ENCODE measurements at places on chromosomes 1 and 21. TPM values are rescaled to one million over a fixed set of nuclear protein-coding genes. Genes with fewer than 3 reads are reported as not detected.

DNA sequence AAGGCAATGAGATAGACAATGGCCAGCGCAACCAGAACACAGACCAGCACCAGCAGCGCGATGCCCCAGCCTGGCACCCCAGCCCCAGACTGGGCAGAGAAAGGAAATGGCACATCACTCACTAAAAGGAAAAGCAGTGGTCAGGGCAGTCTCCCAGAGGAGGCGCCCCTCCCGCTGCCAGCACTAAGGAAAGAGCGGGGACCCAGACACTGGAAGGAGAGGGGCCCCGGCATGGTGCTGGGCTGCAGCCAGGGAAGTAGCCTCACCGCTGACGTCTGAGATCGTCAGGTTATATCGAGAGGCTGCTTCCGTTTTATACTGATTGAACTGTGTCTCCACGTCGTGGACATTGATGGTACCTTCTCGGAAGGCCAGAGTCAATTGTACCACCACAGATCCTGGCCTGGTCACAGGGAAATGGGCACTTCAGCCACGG, 13.8 kb downstream of the TRIM46 start:
- DNase-seq, result no peak
- H3K4me3 ChIP-seq, result no peak overlapping the region
- H3K36me3 ChIP-seq, result no peaks in the 10 kb centered on the region
- H3K4me1 ChIP-seq, result no peaks in the 10 kb centered on the region
- no peaks in the 10 kb centered on the region for H3K27me3 ChIP-seq

DNA sequence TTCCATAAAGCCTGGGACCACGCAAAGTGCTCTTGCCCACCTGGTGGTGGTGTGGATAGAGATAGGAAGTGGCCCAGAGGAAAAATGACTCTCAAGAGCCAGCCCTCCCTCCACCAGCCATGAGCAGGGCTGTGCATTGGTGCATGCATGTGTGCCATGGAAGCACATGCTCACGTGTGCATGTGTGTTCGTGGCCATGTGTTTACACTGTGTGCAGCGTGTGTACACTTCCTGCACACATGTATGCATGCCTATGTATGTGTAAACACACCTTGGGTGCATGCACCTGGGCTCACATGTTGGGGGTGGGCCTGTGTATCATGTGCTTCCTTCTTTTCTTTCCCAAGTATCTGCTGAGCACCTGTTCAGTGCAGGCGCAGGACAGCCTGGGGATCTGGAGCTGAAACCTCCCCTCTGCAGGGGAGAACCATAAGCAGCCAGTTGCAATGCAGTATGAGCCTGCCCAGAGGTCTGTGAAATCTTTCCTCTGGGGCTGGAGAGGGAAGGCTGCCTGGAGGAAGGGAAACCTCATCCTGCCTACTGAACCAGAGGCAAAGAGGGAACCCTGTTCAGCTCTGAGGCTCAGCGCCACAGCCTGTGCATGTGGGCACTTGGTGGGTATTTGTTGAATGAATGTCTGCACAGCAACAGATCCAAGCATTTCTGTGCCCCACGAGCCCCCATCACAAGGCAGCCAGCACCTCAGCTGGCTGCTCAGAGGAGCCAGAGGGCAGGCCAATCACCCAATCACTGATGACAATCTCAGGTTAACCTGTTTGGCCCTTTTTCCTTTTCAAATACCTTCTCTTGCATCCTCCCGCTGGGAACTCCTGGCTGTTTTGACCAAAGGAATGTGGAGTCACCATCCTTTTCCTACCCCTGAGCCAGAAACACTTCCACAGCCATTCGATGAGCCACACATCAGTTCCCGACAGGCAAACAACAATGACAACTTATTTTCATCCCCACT, 327.0 kb downstream of the NPHP4 start:
- no peak overlapping the region for H3K4me3 ChIP-seq
- H3K36me3 ChIP-seq, result no peaks in the 10 kb centered on the region
- DNase-seq, result no peak
- no peaks in the 10 kb centered on the region for H3K4me1 ChIP-seq
- H3K27ac ChIP-seq, result no peak overlapping the region
- H3K27me3 ChIP-seq, result no peaks in the 10 kb centered on the region

DNA sequence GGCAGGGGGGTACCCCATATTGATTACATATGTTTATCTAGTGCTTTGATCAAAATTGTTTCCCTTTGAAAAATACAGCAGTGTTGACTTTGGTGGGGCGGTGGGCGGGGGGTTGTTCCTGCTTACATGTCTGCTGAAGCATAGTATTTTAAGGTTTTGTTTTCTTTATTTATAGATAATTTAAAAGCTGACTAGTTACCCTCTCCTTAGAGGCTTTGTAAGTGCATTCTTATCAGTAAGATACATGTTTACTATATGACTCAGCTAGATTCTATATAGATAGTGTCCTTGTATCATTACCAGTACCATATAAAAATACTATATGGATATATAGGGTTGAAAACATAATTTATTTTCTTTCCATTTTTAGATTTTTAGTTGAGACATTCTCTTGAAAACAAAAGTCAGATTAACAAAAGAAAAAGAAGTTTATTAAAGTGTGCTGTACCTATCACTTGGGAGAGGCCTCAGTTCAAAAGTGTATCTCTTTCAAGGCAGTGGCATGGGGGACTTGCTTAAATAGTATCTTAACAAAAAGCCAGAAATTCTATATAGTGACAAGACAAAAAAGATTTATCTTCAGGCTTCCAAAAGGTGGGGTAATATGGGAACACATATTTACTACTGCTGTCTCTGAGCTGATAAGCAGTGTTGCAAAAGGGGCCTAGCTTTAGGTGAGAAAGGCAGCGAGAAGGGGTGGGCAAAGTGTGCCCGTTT, 79.0 kb downstream of the HS2ST1 start:
- no peaks in the 10 kb centered on the region for H3K4me1 ChIP-seq
- no peaks in the 10 kb centered on the region for H3K36me3 ChIP-seq
- H3K27ac ChIP-seq, result no peak overlapping the region
- no peak overlapping the region for H3K4me3 ChIP-seq
- no peaks in the 10 kb centered on the region for H3K27me3 ChIP-seq

GRCh38 chr1:232278925-232279324, 351.0 kb downstream of the SIPA1L2 start:
- no peaks in the 10 kb centered on the region for H3K4me1 ChIP-seq
- no peaks in the 10 kb centered on the region for H3K36me3 ChIP-seq
- no peaks in the 10 kb centered on the region for H3K27me3 ChIP-seq
- no peak overlapping the region for H3K4me3 ChIP-seq
- no peak for DNase-seq
- no peak overlapping the region for H3K27ac ChIP-seq

DNA sequence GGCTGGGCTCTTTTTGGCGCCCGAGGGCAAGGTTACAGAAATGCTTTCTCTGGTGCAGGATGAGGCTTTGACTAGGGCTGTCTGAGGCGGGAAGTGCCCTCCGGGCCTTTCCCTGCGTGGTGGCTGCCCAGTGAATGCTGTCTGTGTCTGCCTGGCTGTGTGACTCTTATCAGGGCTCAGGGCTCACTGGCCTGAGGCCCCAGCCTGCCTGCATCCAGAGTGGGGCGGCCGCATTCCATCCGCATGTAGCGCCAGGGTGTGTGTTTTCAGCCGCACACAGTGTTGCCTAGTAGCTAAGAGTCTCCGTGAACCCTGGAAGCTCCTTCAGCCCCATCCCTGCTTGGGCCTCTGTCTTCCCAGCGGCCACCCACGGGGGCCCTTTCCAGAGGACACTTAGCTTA, 59.1 kb downstream of the FAAP20 start:
- peak overlapping the region; percentile 96 for H3K27ac ChIP-seq
- peak; percentile 85 for DNase-seq
- H3K27me3 ChIP-seq, result no peaks in the 10 kb centered on the region
- no peak overlapping the region for H3K4me3 ChIP-seq

- no peaks in the 10 kb centered on the region for H3K27me3 ChIP-seq
- no peak for DNase-seq
- H3K4me1 ChIP-seq, result peaks cover 4% of the 10 kb centered on the region
- no peaks in the 10 kb centered on the region for H3K36me3 ChIP-seq
- H3K27ac ChIP-seq, result no peak overlapping the region
These were observed 33.8 kb upstream of the EYA3 start for GRCh38 chr1:28122183-28122582.

- no peaks in the 10 kb centered on the region for H3K36me3 ChIP-seq
- H3K4me3 ChIP-seq, result no peak overlapping the region
- no peak overlapping the region for H3K27ac ChIP-seq
- DNase-seq, result no peak
- no peaks in the 10 kb centered on the region for H3K27me3 ChIP-seq
- H3K4me1 ChIP-seq, result no peaks in the 10 kb centered on the region
These were observed 24.5 kb upstream of the RGS1 start for GRCh38 chr1:192550922-192551534.

GRCh38 chr1:3762873-3763228, 9.7 kb upstream of the SMIM1 start:
- DNase-seq, result no peak
- no peaks in the 10 kb centered on the region for H3K36me3 ChIP-seq
- H3K4me3 ChIP-seq, result no peak overlapping the region
- no peak overlapping the region for H3K27ac ChIP-seq

- no peak overlapping the region for H3K27ac ChIP-seq
- H3K4me1 ChIP-seq, result no peaks in the 10 kb centered on the region
- H3K36me3 ChIP-seq, result no peaks in the 10 kb centered on the region
- H3K27me3 ChIP-seq, result no peaks in the 10 kb centered on the region
- no peak overlapping the region for H3K4me3 ChIP-seq
- no peak for DNase-seq
These were observed 109.2 kb downstream of the USP25 start for GRCh38 chr21:15839026-15839425.

GRCh38 chr21:36481639-36482038, 1.7 kb upstream of the CLDN14 start:
- H3K4me1 ChIP-seq, result peaks cover 21% of the 10 kb centered on the region
- H3K4me3 ChIP-seq, result no peak overlapping the region
- H3K36me3 ChIP-seq, result no peaks in the 10 kb centered on the region
- no peak for DNase-seq

DNA sequence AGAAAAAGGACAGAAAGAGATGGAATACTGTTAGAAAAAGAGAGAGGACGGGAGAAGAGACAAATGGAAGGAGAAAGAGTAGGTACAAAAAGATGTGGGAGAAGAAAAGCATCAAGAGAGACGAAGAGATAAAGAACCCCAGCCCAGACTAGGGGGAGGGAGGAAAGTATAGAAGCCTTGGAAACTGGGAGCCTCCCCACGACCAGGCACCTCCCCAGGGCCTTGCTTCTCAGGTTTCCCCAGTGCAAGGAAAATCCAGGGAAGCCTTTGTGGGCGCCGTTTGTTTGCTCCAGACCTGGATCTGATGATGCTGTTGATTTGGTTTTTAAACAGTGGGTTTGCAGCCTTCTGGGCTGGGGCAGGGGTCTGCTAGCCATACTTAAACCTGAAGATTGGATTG, 15.2 kb upstream of the ALX3 start:
- peaks cover 19% of the 10 kb centered on the region for H3K4me1 ChIP-seq
- no peaks in the 10 kb centered on the region for H3K27me3 ChIP-seq
- no peak overlapping the region for H3K4me3 ChIP-seq
- H3K27ac ChIP-seq, result no peak overlapping the region

- H3K27me3 ChIP-seq, result no peaks in the 10 kb centered on the region
- no peaks in the 10 kb centered on the region for H3K4me1 ChIP-seq
- H3K27ac ChIP-seq, result no peak overlapping the region
- H3K4me3 ChIP-seq, result no peak overlapping the region
- DNase-seq, result no peak
These were observed 181.0 kb downstream of the DISC1 start for GRCh38 chr1:231807541-231807940.

GRCh38 chr1:29235955-29236711, at the start of gene PTPRU:
PTPRU (plus strand) TSS chr1:29236522; CDS start chr1:29236645, 123 bp downstream.
- peak; percentile 83 for DNase-seq
- H3K27ac ChIP-seq, result no peak within 1 kb of the TSS
- H3K4me1 ChIP-seq, result peaks cover 16% of the 10 kb centered on the region

DNA sequence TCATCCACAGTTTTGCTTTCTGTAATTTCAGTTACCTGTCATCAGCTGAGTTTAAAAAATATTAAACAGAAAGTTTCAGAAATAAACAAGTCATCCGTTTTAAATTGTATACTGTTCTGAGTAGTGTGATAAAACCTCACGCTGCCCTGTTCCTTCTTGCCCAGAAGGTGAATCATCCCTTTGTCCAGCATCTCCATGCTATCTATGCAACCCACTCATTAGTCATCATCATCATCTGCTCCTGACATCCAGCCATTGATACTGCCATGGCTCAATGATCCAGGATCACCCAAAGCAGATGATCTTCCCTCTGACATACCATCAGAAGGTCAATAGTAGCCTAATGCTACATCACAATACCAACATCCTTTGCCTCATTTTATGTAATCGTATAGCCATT, 198.3 kb downstream of the SLC44A5 start:
- H3K4me3 ChIP-seq, result no peak overlapping the region
- H3K36me3 ChIP-seq, result no peaks in the 10 kb centered on the region
- H3K4me1 ChIP-seq, result no peaks in the 10 kb centered on the region

GRCh38 chr1:214665606-214666110, 62.7 kb downstream of the CENPF start:
- H3K36me3 ChIP-seq, result no peaks in the 10 kb centered on the region
- H3K27ac ChIP-seq, result no peak overlapping the region
- H3K4me3 ChIP-seq, result no peak overlapping the region
- no peaks in the 10 kb centered on the region for H3K27me3 ChIP-seq

DNA sequence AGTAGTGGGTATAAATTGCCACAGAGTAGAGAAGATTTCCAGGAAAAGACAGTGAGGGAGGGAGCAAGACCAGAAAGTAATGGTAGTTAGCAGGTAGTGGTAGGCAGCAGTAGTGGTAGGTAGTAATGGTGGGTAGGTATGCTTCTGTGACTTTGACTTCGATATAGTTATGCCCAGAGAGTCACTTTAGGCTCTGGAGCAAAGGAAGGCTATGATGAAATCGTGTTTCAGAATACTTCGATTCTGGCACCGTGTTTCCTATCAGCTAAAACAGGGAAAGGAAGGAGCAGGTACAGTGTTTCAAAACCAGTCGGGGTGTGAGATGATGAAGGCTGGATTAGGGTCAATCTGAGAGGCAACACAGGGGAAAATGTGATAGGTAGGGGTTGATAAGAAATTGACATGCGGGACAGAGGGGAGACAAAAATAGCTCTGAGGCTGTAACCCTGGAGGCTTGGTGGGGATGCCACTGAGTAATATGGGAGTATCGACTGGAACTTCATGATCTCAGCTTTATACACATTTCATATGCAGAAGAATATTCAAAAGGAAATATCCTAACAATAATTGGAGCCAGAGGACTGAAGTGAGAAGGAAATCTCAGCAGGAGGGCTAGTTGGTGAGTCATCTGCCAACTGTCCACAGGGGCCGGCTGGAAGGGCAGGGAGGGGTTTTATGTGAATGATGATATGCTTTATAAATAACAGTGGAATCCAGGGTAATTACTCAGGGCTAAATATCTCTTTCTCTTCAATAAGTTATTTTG, 25.2 kb upstream of the TRIM45 start:
- no peak overlapping the region for H3K4me3 ChIP-seq
- H3K27ac ChIP-seq, result no peak overlapping the region
- no peaks in the 10 kb centered on the region for H3K4me1 ChIP-seq
- no peak for DNase-seq
- no peaks in the 10 kb centered on the region for H3K27me3 ChIP-seq

- no peak for DNase-seq
- H3K27me3 ChIP-seq, result no peaks in the 10 kb centered on the region
- no peak overlapping the region for H3K4me3 ChIP-seq
- H3K27ac ChIP-seq, result no peak overlapping the region
These were observed 55.9 kb downstream of the PAX7 start for GRCh38 chr1:18686540-18686939.

HSF2BP gene
- total RNA-seq, result 36.3 TPM

IQCC gene
- 11.9 TPM for total RNA-seq

AQP10 gene
- 2.0 TPM for total RNA-seq

CERS2 gene
- total RNA-seq, result 92.7 TPM

RIMKLA gene
- 2.4 TPM for total RNA-seq

TEX38 gene
- 150 TPM for total RNA-seq

BATF3 gene
- 2.5 TPM for total RNA-seq

ASPM gene
- total RNA-seq, result 10.6 TPM
